ENCODE measurements at places on chromosomes 7 and 10.

GRCh38 chr7:69198250-69198649 lies 400.0 kb upstream of the AUTS2 start:
- no peak for DNase-seq

DNA sequence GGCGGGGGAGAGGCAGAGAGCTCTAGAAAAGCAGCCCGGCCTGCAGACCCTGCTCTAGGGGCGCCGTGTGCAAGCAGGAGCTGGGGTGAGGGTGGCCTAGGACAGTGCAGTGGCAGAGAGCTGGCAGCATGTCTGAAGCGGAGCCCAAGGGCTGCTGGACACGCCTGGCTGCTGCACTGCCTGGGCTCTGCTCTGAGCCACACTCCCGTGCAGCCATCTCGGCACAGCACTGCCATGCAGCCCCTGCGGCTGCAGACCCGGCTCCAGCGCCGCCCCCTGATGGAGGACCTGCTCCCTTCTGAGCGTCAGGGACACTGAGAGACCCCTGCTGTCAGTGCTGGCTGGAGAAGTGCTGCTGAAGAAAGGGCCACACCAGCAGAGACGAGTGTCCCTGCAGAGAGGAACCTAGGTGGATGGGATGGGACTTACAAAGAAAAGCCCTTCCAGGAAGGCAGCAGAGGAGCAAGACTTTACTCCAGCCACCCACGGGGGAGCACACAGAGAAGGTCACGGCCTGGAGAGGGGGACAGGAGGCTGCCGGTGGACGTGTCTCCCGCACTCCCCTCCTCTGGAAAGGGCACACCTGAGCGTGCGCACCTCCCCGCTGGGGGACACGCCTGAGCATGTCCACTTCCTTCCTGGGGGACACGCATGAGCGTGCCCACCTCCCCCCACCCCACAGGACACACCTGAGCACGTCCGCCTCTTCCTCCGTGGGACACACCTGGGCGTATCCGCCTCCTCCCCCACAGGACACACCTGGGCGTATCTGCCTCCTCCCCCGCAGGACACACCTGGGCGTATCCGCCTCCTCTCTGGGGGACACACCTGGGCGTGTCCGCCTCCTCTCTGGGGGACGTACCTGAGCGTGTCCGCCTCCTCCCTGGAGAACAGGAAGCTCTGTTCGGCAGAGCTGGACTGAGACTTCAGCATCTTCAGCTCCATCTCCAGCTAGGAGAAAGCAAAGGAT lies 252.9 kb downstream of the MAD1L1 start:
- no peak for DNase-seq

DNA sequence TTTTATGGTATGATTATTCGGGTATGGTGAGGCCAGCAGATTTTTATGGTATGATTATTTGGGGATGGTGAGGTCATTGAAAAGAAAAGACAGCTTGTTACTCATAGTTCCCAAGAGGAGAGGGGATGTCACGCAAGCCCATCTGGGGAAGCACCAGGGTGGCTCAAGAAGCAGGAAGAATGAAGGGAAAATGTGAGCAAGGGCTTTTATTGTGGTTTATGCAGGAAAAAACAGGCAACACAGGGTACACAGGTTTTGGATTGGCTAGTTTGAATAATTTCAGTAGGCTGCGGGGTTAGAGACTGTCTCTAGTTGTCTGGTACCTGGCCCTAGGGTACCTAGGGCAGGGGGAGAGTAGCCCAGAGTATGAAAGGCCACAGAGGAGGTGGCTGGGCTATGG lies 26.8 kb upstream of the DGKI start:
- no peak for DNase-seq

- DNase-seq, result no peak
Observed at GRCh38 chr7:141534757-141535737, 16.2 kb upstream of the AGK start.

GRCh38 chr7:129676017-129676897 lies 64.7 kb downstream of the NRF1 start:
- DNase-seq, result no peak

- no peak for DNase-seq
Observed at GRCh38 chr10:71549766-71550533, 153.2 kb downstream of the CDH23 start.

GRCh38 chr7:155205368-155206317 lies 92.0 kb upstream of the INSIG1 start:
- peak; percentile 92 for DNase-seq

GRCh38 chr10:56003555-56003954 lies 357.5 kb downstream of the ZWINT start:
- DNase-seq, result no peak

GRCh38 chr7:46317256-46317655 lies 396.2 kb upstream of the IGFBP3 start:
- no peak for DNase-seq

- DNase-seq, result no peak
Observed at GRCh38 chr7:130903358-130903974, 169.5 kb upstream of the KLF14 start.

DNA sequence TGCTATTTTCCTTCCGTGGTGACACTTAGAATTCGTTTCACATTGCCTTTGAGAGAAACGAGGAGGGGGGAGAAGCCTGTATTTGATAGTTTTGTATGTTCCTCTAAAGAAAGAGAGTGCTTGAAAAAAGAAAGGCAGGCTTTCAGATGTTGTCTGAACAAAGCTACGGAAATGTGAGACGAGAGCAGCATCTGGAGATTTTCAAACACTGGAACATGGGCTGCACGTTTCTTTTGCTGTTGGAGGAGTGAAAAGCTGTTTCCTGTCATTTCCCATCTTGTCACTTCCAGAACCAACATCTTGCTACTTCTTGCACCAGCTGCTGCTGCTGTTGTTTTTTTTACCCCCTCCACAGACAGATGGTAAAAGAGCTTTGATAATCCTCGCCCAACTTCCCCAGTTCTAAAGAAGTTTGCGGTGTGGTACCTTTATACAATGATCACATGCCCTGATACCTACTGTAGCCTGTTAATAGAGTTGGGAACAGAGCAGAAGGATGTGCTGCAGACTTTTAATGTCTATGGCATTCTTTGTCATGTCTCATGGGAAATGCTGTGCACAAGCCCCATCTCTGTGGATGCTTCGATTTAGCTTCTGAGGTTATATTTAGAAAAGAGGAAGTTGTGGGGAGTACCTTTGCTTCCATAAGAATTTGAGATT lies 408.1 kb downstream of the AUTS2 start:
- no peak for DNase-seq

- DNase-seq, result no peak
Observed at GRCh38 chr10:103610083-103610472, 116.6 kb downstream of the NEURL1 start.

- no peak for DNase-seq
Observed at GRCh38 chr10:132243141-132243540, 56.4 kb downstream of the DPYSL4 start.

DNA sequence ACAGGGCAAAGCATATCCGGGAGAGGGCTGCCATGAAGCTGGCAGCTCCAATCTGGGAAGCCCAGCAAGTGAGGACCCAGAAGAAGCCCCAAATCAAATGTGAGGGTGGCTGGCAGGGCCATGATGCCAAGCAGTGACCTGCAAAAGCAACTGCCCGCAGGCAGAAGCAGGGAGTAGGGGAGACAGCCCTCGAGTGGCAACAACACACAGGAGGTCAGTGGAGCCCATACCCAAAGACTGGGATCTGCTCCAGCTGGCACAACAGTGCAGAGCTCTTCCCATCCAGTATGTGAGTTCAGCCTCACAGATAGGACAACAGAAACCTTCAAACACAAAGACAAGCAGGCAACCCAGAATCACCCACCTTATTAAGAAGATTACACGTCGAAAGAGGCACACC lies 45.0 kb downstream of the GRID1 start:
- no peak for DNase-seq

DNA sequence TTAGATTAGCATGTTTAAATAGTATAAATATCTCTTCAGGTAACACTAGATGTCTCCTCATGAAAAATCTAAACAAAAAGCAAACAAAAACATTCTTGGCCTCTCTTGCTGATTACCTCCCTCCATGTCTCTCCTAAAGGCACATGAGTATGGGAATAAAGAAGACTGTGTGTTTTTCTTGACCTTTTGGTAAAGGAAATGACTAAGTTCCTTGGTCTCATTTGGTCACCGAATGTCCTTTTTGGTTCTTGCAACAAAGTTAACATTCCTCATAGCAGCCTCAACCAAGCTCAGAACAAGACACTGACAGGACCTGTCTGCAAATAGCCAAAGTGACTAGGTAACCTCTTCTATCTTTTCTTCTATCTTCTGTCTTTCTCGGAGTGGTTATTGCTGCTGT lies 35.5 kb downstream of the POM121L12 start:
- DNase-seq, result no peak

- DNase-seq, result no peak
Observed at GRCh38 chr10:44471410-44471809, 86.5 kb upstream of the CXCL12 start.

GRCh38 chr7:45089341-45089891 lies 647 bp upstream of the NACAD start:
- DNase-seq, result no peak

GRCh38 chr7:107579885-107580715 lies at the start of gene BCAP29:
BCAP29 (plus strand) TSS chr7:107580246; CDS start chr7:107580773, 527 bp downstream.
- no peak for DNase-seq

- no peak for DNase-seq
Observed at GRCh38 chr10:86655596-86655995, 1.2 kb downstream of the OPN4 start.

DNA sequence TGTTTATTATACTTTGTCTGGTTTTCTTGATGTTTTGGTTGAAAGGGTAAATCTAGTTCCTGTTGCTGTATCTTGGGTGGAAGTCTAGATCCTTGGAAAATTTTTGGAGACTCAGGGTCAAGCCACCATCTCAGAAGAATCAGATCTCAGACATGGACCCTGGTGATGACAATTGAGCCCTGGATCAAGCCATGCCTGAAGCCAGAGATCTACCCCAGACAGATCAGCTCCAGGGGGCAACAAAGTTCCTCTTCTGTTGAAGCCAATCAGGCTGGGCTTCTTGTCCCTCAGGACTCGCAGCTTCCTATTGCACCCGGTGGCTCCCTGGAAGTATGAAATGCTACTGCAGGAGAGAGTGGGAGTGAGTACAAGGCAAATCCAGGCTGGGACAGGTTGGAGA lies 106.9 kb downstream of the UNCX start:
- no peak for DNase-seq
